ENCODE measurements at places on chromosomes 2 and 18. TPM values are rescaled to one million over a fixed set of nuclear protein-coding genes. Genes with fewer than 3 reads are reported as not detected.
A peak's percentile ranks its signal among the peaks of the same experiment; 100 is the strongest.

The TRABD2A gene
- total RNA-seq: 2.4 TPM

The SERPINB12 gene
- total RNA-seq: 80.1 TPM

The DCC gene
- total RNA-seq: not detected

The IL1B gene
- not detected for total RNA-seq

The RND3 gene
- 65.3 TPM for total RNA-seq

The RNU2-63P gene
- not detected for total RNA-seq

DNA sequence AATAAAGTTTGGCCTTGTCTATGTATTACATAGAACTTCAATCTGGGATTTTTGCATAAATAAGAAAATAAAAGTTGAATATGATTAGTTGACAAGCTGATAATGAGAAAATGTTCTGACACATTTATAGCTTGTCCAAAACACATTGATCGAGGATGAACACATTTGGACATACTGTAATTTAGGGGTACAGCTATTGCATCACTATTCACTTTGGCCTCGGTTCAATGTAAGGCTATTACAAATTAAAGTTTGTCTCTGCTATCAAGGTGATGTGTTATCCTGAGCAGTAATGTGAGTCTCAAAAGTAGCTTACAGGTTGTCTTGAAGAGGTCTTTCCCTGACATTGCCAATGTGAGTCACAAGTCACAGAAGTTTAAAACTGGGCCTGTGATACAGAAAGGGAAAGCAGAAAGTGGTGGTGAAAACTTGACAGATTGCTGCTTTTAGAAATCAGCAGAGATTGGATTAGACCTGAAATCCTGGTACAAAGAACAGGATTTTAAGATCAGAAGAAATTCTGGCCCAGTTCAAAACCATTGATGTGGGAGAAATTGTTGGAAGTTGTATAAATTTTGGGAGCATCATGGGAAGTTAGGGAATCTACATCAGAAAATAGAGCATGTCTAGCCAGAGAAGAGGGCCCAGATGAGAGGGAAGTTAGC, 674.1 kb downstream of the NYAP2 start:
- H3K27ac ChIP-seq: no peak overlapping the region
- H3K4me3 ChIP-seq: no peak overlapping the region
- no peak for DNase-seq
- H3K27me3 ChIP-seq: no peaks in the 10 kb centered on the region
- H3K36me3 ChIP-seq: no peaks in the 10 kb centered on the region

DNA sequence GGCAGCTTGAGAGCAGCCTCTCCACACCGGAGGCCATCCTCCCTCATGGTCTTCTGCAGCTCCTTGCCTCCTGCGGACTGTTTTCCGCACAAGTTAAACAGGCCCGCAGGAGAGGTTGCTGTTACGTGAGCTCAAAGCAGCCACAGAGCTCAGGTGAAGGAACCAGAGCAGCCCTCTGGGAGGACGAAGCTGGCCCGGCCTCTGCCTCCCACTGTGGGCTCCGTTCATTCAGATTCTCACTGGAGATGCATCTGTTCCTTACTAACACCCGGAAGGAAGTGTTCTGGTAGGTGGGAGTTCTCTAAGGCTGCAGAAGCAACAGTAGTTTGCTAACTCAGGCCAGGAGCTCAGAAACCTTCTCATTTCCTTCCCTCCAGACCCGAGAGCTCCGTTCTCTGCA, 10.9 kb downstream of the DIPK1C start:
- H3K27me3 ChIP-seq: no peaks in the 10 kb centered on the region
- no peaks in the 10 kb centered on the region for H3K4me1 ChIP-seq
- DNase-seq: no peak
- no peak overlapping the region for H3K27ac ChIP-seq

- no peak for DNase-seq
- no peaks in the 10 kb centered on the region for H3K36me3 ChIP-seq
- no peaks in the 10 kb centered on the region for H3K27me3 ChIP-seq
- H3K4me3 ChIP-seq: no peak overlapping the region
- no peaks in the 10 kb centered on the region for H3K4me1 ChIP-seq
- H3K27ac ChIP-seq: no peak overlapping the region
These were observed 56.2 kb upstream of the CCDC85A start for GRCh38 chr2:56127463-56128152.

DNA sequence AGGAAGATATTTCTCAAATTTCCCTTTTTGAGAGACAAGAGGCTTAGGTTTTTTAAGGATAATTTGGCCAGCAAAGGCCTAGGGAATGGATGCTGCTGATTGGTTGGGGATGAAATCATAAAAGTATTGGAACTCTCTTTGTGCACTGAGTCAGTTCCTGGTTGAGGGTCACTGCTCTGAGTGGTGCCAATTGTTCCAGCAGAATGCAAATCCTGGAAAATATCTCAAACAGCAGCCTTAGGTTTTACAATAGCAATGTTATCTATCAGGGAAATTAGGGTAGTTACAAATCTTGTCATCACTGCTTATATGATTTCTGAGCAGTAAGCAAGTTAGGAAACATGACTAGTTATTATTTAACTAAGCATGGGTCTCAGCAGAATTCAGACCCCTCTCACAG, 96.2 kb downstream of the RAD51AP2 start:
- no peaks in the 10 kb centered on the region for H3K36me3 ChIP-seq
- H3K4me3 ChIP-seq: no peak overlapping the region
- DNase-seq: no peak
- H3K27me3 ChIP-seq: no peaks in the 10 kb centered on the region

DNA sequence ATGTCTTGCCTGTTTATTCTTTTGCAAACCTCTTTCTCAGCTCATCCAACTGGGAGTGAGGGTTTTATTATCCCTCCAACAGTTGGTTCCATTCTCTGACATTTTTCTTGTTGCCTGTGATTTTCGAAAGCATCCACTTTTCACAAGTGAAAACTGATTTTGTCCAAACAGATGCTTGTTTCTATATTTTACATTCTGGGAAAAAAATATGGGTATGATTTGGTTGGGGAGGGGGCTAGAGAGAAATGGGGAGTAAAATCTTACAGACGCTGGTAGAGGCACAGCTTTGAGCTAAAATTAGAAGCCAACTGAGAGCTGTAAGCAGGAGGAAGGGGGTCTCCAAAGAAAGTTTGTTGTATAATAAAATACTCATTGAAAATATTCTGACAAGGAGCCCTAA, 745.3 kb upstream of the CELF4 start:
- no peak overlapping the region for H3K4me3 ChIP-seq
- no peak overlapping the region for H3K27ac ChIP-seq
- no peaks in the 10 kb centered on the region for H3K27me3 ChIP-seq
- no peak for DNase-seq
- H3K4me1 ChIP-seq: no peaks in the 10 kb centered on the region

DNA sequence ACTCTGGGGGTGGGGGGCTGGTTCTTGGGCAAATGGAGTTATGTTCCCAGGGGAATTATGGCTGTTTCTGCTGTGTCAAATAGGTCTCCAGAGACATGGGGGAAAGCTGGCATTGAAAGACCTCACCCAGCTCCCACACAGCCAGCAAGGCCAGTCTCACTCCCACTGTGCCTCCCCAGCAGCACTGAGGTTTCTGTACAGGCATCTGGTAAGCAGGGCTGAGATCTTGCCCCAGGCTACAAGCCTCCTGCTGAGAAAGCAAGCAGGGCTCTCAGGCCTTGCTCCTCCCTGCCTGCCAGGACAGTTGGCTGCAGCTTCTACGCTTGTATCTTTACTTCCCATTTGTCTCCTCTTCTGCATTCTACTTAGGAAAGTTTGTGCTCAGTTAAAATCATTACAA, 50.5 kb upstream of the FHOD3 start:
- no peak for DNase-seq
- H3K27ac ChIP-seq: no peak overlapping the region
- no peak overlapping the region for H3K4me3 ChIP-seq
- peaks cover 3% of the 10 kb centered on the region for H3K36me3 ChIP-seq
- H3K4me1 ChIP-seq: no peaks in the 10 kb centered on the region

DNA sequence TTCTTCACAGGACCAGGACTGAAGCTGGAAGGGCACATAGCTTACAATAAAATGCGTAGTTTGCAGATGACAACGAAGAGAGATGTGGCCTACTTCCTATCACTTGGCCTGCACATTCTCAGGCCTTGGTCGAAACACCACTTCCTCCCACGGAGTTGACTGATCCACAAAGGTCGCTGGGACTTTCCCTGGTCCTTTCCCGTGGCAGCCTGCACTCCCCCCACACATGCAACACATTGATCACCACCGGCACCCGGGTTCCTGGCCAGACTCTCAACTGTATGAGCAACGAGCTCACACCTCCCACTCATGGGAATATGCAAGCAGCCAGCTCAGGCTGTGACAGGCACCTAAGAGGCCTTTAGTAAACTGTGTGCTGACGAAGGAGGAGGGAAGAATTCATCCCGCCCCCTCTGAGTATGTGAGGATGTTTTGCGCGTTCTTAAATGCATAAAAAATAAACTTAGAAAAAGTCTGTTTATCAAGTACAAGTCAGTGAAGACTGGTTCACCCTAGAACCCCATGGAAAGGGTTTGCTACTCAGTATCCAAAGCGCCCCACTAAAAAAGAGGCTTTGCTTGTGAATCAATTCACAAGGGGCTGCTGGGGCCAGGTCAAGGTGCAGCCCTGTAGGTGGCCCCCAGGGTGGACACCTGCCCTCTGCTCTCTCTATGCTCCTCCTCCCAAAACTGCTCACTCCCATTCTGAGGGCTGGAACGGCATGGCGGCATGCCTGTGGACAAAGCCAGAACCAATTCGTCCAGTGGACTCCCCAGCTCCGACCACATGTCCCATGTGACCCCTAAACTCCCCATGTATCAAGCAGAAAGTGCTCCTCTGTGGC, 154.3 kb downstream of the EIPR1 start:
- H3K27me3 ChIP-seq: no peaks in the 10 kb centered on the region
- H3K36me3 ChIP-seq: no peaks in the 10 kb centered on the region
- DNase-seq: no peak
- no peak overlapping the region for H3K27ac ChIP-seq

DNA sequence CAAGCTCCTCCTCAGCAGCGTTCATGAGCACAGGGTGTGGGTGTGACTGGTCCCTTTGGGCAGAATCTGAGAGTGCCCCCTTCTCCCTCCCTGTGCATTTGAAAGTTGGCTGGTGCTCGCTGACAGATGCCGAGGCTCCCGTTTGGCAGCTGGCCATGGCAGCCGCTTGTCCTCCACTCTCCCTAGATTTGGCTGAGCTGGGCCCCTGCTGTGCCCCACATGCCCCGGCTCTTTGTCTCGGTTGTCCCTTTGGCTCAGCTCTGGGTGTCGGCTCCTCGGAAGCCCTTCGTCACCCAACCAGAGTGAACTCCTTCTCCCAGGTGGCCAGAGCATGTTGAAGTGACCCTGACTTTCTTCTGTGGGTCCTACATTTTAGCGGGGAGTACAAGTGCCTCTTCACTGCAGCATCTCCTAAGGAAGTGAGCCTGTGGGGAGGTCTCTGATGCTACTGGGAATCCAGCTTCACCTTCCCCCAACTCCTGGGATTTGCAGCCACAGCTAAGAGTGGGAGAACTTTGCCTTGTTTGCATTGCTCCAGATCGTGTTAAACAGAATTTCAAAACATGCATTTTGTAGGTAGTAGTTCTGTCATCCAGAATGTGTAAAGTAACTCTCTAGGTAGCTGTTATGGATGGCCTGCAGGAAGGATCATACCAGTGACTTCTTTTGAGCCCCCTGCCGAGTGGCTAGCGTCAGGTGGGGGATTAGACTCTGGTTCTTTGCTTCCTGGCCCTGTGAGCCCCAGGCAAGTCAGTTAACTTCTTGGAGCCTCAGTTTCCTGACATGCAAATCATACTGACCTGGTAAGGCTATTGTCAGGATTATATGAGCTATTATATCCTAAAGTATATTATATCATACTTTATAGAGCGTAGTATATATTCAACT, 24.2 kb downstream of the HPCAL1 start:
- no peak overlapping the region for H3K27ac ChIP-seq
- H3K36me3 ChIP-seq: no peaks in the 10 kb centered on the region
- H3K27me3 ChIP-seq: no peaks in the 10 kb centered on the region

- H3K4me3 ChIP-seq: no peak overlapping the region
- H3K27ac ChIP-seq: no peak overlapping the region
- H3K4me1 ChIP-seq: no peaks in the 10 kb centered on the region
- DNase-seq: no peak
- no peaks in the 10 kb centered on the region for H3K27me3 ChIP-seq
- H3K36me3 ChIP-seq: peaks cover 19% of the 10 kb centered on the region
These were observed 45.8 kb downstream of the ATIC start for GRCh38 chr2:215357660-215358059.

DNA sequence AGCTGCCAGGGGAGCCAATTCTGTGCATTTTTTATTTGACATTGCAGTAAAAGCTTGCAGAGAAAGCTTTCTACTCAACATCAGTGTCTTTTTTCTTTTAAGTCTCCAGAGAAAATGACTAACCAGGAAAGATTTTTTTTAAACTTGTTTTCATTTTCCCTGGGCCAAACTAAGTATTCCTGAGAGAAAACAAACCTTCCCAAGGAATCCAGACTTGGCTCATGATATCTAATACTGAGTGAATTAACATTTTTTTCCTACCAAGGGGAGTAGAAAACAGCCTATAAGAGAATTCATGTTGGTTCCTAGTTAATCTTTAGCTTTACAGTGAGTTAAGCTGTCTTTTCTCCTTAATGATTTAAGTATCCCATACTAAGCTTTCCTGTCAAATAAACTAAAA, 46.7 kb downstream of the DAPL1 start:
- no peak overlapping the region for H3K27ac ChIP-seq
- no peak overlapping the region for H3K4me3 ChIP-seq
- no peaks in the 10 kb centered on the region for H3K36me3 ChIP-seq
- no peaks in the 10 kb centered on the region for H3K27me3 ChIP-seq
- H3K4me1 ChIP-seq: peaks cover 11% of the 10 kb centered on the region

DNA sequence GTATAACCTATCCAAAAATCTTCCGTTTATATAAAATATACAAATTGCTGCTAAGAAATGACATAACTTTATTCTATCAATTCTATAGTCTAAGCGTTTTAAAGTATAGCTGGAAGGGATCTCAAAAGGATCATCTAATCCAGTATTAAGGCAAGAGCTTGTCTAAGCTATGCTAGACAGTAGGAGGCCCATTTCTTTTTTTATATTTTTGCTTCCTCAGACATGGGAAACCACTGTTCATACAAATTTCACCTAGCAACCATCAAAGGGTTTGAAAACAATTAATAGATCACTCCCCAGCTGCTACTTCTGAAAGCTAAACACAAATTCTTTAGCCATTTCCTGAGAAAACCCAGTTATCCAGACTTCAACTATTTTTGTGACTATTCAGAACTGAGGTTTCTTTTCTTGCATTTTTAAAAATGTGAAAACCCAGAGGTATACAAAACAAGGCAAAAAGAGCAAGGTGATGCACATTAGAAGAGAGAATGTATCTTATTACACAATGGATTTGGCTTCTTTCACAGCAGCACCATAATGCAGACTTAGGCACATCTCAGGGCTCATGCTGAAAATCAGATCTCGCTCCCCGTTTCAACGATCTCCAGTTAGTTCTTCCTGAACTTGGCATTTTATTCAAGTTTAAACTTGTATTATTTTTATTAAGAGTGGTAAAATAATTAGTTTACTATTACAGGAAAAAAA, 274.4 kb downstream of the LRP1B start:
- no peak overlapping the region for H3K27ac ChIP-seq
- H3K4me1 ChIP-seq: no peaks in the 10 kb centered on the region
- no peaks in the 10 kb centered on the region for H3K36me3 ChIP-seq
- H3K27me3 ChIP-seq: no peaks in the 10 kb centered on the region
- H3K4me3 ChIP-seq: no peak overlapping the region

- H3K27ac ChIP-seq: no peak overlapping the region
- peaks cover 3% of the 10 kb centered on the region for H3K36me3 ChIP-seq
- H3K4me1 ChIP-seq: peaks cover 44% of the 10 kb centered on the region
- DNase-seq: peak; percentile 54
- H3K4me3 ChIP-seq: peak overlapping the region; percentile 56
These were observed 1.1 kb downstream of the MYCN start for GRCh38 chr2:15941481-15941850.
